Activated CD4-positive, alpha-beta memory T cell treated with anti-CD3 and anti-CD28 coated beads for 36 hours (primary cell): ENCODE measurements at places on chromosomes 12 and 14. TPM values are rescaled to one million over a fixed set of nuclear protein-coding genes. Genes with fewer than 3 reads are reported as not detected.

The BEST3 gene
- not detected for total RNA-seq

DNA sequence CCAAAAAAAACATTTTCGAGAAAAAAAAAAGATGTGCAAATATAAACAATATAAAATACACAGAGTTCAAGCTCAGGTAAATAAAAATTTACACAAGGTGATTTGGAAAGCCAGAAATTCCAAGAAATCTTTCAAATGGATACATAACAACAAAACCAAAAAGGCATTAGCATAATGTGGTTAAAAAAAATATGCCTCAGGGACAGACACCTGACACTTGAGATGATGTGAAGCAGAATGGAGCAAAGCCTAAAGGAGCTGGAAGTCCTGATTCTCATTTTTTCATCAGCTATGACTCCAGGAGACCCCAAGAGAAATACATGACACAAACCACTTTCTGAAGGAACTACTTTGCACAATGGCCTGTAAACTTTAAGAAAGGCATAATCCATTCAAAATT lies 98.6 kb downstream of the PPP2R5E start:
- DNase-seq: no peak
- no peak overlapping the region for H3K4me3 ChIP-seq
- no peaks in the 10 kb centered on the region for H3K27me3 ChIP-seq
- H3K4me1 ChIP-seq: peaks cover 23% of the 10 kb centered on the region

The KCNC2 gene
- not detected for total RNA-seq

DNA sequence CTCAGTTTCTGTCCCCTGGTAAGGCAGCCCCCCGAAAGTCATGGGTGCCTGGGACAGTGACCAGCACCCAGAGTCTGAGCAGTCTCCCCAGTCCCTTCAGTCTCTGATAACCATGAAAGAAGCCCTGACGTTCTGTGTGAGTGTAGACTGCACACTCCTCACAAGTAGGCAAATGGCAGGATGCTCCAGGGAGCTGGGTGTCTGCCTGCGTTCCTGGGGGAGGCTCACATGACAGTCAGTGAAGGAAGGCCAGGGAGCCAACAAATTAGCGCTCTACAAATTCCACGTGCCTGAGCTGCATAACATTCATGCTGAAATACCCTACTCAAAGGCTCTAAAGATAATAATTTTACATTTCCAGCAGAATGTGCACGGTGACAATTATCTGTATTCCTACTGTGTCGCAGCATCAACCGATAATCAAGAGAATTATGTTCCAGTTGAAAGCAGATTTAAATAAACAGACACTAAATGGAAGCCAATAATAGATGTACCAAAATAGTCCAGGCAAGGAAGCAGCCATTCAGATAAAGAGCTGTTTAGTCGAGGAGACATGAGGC lies 56.3 kb downstream of the ASCL1 start:
- H3K4me3 ChIP-seq: no peak overlapping the region
- no peak for DNase-seq
- H3K36me3 ChIP-seq: no peaks in the 10 kb centered on the region

DNA sequence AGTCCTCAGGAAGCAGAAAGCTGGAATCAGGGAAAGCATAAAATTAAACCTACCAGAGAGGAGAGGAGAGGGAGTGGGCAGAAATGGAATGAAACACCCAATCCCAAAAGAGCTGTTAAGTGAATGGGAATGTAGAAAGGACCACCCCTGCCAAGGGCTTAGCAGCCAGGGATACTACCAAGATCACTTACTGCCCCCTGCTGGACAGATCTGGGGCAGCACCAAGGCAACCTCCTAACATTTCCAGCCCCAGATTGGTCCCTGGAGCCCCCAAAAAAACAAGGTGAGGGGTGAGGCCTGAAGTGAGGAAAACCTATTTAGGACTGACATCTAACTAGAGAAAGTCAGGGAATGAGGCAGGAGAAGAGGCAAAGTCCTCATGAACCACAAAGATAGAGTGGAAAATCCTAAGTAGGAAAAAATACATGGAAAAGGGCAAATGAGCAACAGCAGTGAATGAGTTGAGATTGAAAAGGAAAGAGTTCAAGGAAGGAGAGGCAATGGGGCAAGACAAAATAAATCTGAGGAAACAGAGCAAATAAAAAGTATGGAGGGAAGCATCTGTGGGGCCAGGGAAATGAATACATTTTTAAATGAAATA lies 11.2 kb upstream of the FKBP11 start:
- no peaks in the 10 kb centered on the region for H3K27me3 ChIP-seq
- H3K4me3 ChIP-seq: no peak overlapping the region
- H3K4me1 ChIP-seq: peaks cover 22% of the 10 kb centered on the region
- peak; percentile 85 for DNase-seq
- H3K27ac ChIP-seq: no peak overlapping the region
- peaks cover 27% of the 10 kb centered on the region for H3K36me3 ChIP-seq

DNA sequence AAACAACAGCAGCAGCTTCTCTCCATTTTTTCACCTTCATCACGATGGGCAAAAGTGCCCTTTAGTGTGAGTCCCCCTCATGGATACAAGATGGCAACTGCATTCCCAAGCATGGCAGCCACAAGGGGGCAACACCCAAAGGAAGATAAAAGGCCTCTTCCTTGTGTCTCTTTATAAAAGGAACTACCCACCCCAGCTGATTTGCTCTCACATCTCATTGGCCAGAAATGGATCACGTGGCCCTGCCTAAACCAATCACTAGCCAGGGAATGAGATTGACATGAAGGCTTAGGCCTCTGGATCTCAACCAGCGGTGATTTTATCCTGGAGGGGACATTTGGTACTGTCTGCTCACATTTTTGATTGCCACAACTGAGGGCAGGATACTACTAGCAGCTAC lies 21.9 kb upstream of the IFT81 start:
- H3K27me3 ChIP-seq: no peaks in the 10 kb centered on the region
- peak; percentile 71 for DNase-seq
- H3K36me3 ChIP-seq: no peaks in the 10 kb centered on the region
- no peak overlapping the region for H3K27ac ChIP-seq
- peaks cover 7% of the 10 kb centered on the region for H3K4me1 ChIP-seq

GRCh38 chr12:82963956-82964355 lies 277.2 kb downstream of the TMTC2 start:
- H3K4me3 ChIP-seq: no peak overlapping the region
- H3K36me3 ChIP-seq: no peaks in the 10 kb centered on the region

DNA sequence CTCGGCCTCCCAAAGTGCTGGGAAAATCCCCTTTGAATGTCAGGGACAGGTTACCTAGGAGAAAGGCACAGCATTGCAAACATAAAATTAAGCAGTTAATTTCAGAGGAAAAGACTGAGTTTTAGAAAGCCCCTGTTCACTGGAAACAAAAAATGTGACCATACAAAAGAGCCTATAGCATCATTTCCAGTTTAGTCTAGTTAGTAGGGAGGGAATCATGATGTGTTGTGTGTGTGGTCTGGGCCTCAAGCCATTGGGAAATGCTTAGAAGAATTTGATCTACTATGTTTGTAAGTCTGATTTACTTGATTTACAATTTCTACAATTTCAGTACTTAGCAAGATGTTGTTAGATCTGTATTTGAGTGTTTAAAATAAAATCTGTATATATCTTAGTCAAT lies 47.1 kb upstream of the RERG start:
- H3K4me1 ChIP-seq: no peaks in the 10 kb centered on the region
- no peak overlapping the region for H3K27ac ChIP-seq
- no peak overlapping the region for H3K4me3 ChIP-seq

The TESPA1 gene
- total RNA-seq: 73.9 TPM

The CYP46A1 gene
- total RNA-seq: 0.21 TPM

The CNTN1 gene
- not detected for total RNA-seq

DNA sequence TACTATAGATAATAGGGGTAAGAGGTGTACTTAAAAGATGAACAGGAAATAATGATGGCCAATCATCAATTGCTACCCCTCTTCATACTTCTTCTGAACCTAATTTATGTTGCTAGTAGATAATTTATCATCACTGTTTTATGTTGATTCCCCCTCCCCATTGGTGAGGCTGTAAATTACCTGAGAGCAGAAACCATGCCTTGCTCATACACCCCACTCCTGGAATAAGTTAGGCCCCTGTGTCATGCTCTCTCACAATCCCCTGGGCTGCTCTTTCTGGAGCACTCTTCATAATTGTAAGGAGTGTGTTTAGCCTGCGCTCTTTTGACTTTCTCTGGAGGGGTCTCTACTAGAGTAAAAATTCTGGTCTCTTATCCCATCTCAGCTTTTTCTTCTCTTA lies 180.7 kb downstream of the PAH start:
- H3K4me1 ChIP-seq: no peaks in the 10 kb centered on the region
- no peak for DNase-seq
- no peaks in the 10 kb centered on the region for H3K27me3 ChIP-seq
- H3K27ac ChIP-seq: no peak overlapping the region
- no peak overlapping the region for H3K4me3 ChIP-seq

DNA sequence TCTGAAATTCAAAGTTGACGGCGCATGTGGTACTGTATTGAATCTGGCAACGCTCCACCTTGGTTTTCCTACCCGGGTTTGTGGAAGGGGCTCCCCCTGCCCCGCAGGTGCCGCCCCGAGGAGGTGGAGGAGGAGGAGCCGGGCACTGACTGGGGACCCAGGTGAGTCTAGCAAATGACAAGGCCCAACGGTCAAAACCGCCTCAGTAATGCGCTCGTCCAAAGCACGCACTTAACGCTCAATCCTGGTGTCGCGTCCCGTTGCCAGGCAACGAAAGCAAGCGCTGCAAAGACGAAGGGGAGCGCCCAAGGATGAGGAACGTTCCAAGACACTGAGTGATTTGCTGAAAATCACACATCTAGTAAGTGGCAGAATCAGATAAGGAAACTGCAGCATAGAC lies 24.0 kb upstream of the CLEC4E start:
- no peak for DNase-seq
- peaks cover 2% of the 10 kb centered on the region for H3K27me3 ChIP-seq
- no peak overlapping the region for H3K27ac ChIP-seq

DNA sequence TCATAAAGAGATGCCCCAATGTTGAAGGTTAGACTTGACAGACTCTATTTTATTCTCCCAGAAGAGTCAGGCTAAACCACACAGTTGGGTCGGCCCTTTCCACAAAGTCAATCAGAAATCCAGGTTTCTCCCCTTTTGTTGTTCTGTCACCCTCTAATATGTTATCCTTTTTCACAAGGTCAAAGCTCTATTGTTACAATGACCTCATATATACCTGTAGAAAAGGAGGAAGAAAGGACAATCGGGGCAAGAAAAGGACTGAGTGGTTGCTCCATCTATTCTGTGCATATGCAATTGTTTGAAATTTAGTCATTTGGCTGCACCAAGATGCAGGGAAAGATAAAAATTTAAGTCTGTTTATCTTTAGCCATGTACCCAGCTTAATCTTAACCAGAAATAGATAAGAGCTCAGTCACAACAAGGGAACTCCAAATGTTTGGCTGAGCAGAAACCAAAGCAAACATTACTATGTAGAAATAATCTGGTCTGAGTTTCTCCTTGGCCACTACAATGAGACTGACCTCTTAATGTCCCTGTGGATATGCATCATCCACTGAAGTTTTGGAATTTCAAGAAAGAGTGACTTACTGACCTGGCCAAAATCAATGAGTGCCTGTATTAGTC lies 503.7 kb downstream of the GALC start:
- H3K36me3 ChIP-seq: no peaks in the 10 kb centered on the region
- H3K4me1 ChIP-seq: no peaks in the 10 kb centered on the region
- DNase-seq: no peak
- H3K4me3 ChIP-seq: no peak overlapping the region
- no peak overlapping the region for H3K27ac ChIP-seq

DNA sequence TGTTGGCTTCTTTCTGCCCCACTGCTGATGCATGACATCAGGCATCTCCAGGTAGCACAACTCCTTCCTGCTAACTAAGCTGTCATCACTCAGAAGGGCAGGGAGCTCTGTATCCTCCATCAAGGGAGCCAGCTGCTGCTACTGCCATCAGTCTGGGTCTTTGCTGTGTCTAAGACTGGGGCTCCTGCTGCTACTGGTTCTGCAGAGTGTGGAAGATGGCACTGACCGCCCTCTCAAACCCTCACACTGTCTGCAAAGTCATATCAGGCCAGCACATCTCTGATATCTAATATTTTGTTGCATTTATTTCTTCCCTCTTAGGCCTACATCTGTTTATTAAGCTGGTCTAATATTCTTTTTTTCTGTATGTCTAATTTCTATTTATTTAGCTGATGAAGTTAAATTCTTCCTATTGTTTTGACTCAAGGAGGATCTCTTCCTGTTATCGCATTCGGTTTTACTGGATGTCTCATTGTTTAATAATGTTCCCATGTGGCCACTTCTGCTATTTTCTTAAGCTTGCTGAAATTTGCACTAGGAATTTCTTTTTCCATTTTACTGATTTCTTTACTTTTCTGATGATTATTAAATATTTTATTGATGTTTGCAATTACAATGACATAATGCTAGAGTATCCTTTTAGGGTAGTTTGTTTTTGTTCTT lies 7.6 kb upstream of the E2F7 start:
- H3K27me3 ChIP-seq: peaks cover 3% of the 10 kb centered on the region
- no peak for DNase-seq
- H3K4me3 ChIP-seq: no peak overlapping the region
- H3K4me1 ChIP-seq: no peaks in the 10 kb centered on the region
- no peaks in the 10 kb centered on the region for H3K36me3 ChIP-seq

The SLC25A21 gene
- not detected for total RNA-seq

GRCh38 chr12:31524791-31525495 lies 66.0 kb downstream of the DENND5B start:
- peaks cover 9% of the 10 kb centered on the region for H3K27me3 ChIP-seq
- H3K36me3 ChIP-seq: no peaks in the 10 kb centered on the region
- no peak overlapping the region for H3K27ac ChIP-seq
- no peak overlapping the region for H3K4me3 ChIP-seq
- H3K4me1 ChIP-seq: no peaks in the 10 kb centered on the region

The IFNG-AS1 gene
- 1.1 TPM for total RNA-seq

The SERPINA10 gene
- not detected for total RNA-seq

The MTRFR gene
- 28.4 TPM for total RNA-seq

- peak overlapping the region; percentile 99 for H3K27ac ChIP-seq
- DNase-seq: peak; percentile 67
- no peaks in the 10 kb centered on the region for H3K27me3 ChIP-seq
- peaks cover 59% of the 10 kb centered on the region for H3K4me1 ChIP-seq
- H3K4me3 ChIP-seq: peak overlapping the region; percentile 59
Measured at GRCh38 chr12:46549527-46550265, 177.1 kb upstream of the SLC38A2 start.

- peaks cover 11% of the 10 kb centered on the region for H3K36me3 ChIP-seq
- DNase-seq: peak; percentile 61
- no peaks in the 10 kb centered on the region for H3K4me1 ChIP-seq
- no peak overlapping the region for H3K27ac ChIP-seq
Measured at GRCh38 chr14:70622111-70622712, 19.5 kb upstream of the TTC9 start.

The DTX1 gene
- 11.0 TPM for total RNA-seq

DNA sequence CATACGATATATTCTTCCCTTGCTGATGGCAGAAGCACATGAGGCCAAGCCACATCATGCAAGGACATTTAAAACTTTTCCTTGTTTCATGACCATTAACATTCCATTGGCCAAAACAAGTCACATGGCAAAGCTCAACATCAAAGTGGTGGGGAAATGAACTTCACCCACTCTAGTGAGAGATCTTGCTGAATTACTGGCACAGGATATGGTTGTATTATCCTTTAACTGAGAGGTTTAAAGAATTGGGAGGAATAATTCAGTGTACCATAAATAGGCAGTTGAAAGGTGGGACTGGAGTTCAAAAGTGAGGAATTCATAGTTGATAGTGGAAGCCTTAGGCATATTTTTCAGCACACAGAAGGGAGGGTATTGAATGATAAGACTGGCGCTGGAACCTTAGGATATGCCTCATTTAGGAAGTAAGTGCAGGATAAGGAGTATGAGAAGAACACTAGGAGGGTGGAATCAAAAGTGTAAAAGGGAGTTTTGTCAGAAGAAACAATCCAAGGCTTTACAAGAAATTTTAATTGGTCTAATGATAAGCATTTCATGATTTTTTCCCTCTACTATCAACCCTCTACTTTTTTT lies 398.8 kb downstream of the C12orf75 start:
- no peaks in the 10 kb centered on the region for H3K36me3 ChIP-seq
- no peaks in the 10 kb centered on the region for H3K27me3 ChIP-seq
- H3K4me3 ChIP-seq: no peak overlapping the region
- no peaks in the 10 kb centered on the region for H3K4me1 ChIP-seq
- H3K27ac ChIP-seq: no peak overlapping the region
- no peak for DNase-seq
